ENCODE measurements at places on chromosomes 1 and 21. TPM values are rescaled to one million over a fixed set of nuclear protein-coding genes. Genes with fewer than 3 reads are reported as not detected.

- no peak overlapping the region for H3K4me3 ChIP-seq
- peak overlapping the region; percentile 85 for H3K27ac ChIP-seq
- peaks cover 54% of the 10 kb centered on the region for H3K4me1 ChIP-seq
- peaks cover 8% of the 10 kb centered on the region for H3K36me3 ChIP-seq
- no peaks in the 10 kb centered on the region for H3K27me3 ChIP-seq
Observed at GRCh38 chr1:25568834-25569596, 25.6 kb downstream of the LDLRAP1 start.

DNA sequence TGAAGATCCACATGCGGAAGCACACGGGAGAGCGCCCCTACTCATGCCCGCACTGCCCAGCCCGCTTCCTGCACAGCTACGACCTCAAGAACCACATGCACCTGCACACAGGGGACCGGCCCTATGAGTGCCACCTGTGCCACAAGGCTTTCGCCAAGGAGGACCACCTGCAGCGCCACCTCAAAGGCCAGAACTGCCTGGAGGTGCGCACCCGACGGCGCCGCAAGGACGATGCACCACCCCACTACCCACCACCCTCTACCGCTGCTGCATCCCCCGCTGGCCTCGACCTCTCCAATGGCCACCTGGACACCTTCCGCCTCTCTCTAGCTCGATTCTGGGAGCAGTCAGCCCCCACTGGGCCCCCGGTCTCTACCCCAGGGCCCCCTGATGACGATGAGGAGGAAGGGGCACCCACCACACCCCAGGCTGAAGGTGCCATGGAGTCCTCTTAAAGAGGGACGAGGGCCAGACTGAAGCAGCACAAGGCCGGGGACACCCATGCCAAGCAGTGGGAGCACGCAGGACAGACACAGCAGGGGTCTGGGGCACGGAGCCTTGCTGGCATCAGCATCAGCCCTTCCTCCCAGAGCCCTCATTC is 13.7 kb downstream of the ZBTB7B start:
- no peak overlapping the region for H3K4me3 ChIP-seq
- DNase-seq = no peak
- peaks cover 75% of the 10 kb centered on the region for H3K4me1 ChIP-seq

- no peaks in the 10 kb centered on the region for H3K27me3 ChIP-seq
- H3K36me3 ChIP-seq = no peaks in the 10 kb centered on the region
- H3K27ac ChIP-seq = no peak overlapping the region
- no peaks in the 10 kb centered on the region for H3K4me1 ChIP-seq
- no peak for DNase-seq
- H3K4me3 ChIP-seq = no peak overlapping the region
Observed at GRCh38 chr1:79259390-79260336, 253.1 kb upstream of the ADGRL4 start.

DNA sequence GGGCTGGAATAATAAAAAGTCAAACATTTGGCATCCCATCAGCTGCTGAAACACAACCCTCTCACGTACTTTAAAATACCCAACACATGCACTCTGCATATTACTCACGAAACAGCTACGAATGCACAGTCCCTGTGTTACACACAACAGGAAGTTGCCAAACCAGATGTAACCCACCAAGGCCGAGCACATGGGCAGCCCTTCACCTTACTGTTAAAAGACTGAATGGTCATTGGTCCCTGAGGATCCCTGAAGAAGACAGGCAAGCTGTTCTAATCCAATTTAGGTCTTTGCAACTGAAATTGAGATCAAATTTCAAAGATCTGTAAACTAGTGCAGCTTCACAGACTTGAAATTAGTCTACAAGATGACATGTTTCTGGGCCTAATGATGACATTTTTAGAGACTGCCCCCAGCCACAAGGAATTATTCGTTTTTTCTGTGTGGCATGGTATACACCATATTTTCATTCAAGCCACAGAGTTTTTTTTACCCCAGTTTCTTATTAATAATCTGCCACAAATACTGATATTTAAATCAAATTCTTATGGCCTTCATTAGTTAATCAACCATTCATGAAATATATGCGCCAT is 25.6 kb upstream of the IER5 start:
- H3K27me3 ChIP-seq = no peaks in the 10 kb centered on the region
- H3K4me3 ChIP-seq = no peak overlapping the region
- H3K4me1 ChIP-seq = no peaks in the 10 kb centered on the region
- no peak for DNase-seq
- no peak overlapping the region for H3K27ac ChIP-seq

GRCh38 chr1:65265651-65266351 is 43.5 kb upstream of the DNAJC6 start:
- H3K4me1 ChIP-seq = peaks cover 18% of the 10 kb centered on the region
- H3K27ac ChIP-seq = no peak overlapping the region
- no peak for DNase-seq
- no peaks in the 10 kb centered on the region for H3K27me3 ChIP-seq
- H3K4me3 ChIP-seq = peak overlapping the region; percentile 49
- no peaks in the 10 kb centered on the region for H3K36me3 ChIP-seq

DNA sequence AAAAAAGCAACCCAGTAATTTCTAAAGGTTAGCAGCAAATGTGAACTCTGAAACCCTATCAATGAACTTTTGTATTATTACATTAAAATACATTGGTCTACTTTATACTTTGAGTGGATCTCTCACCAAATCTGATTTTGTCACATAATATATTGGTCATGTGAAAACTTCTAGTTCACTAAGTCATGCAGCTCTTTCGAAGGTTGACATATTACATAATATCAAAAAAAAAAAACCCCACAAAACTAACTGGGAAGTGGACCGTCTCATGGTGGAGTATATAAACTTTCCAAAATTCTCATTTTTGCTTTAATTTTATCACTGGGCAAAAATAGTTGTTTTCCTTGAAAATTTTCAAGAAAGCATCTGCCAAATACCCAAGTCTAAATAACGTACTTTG is 50.4 kb downstream of the GATAD2B start:
- DNase-seq = no peak
- peaks cover 25% of the 10 kb centered on the region for H3K4me1 ChIP-seq
- H3K27ac ChIP-seq = no peak overlapping the region
- no peaks in the 10 kb centered on the region for H3K36me3 ChIP-seq
- H3K27me3 ChIP-seq = no peaks in the 10 kb centered on the region

Gene S100A9
- 4,658 TPM for total RNA-seq

DNA sequence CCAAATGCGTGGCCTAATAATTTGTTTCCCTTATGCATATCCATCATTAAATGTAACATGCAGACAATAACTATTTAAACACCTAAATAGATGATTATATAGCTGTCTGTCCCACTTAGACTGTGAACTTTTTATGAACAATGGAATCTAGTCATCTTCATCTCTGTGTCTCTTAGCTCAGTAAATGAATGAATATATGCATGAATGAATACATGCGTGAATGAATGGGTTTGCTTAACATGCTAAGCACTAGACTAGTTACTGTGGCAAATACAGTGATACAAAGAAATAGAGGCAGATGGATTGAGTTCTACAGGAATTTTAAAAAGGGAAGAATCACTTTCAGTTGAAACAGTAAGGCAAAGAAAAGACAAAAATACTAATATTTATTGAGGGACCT is 232.0 kb downstream of the FGGY start:
- no peak for DNase-seq
- no peak overlapping the region for H3K4me3 ChIP-seq
- no peak overlapping the region for H3K27ac ChIP-seq
- no peaks in the 10 kb centered on the region for H3K27me3 ChIP-seq
- H3K4me1 ChIP-seq = no peaks in the 10 kb centered on the region
- no peaks in the 10 kb centered on the region for H3K36me3 ChIP-seq

Gene OLFML2B
- 12.8 TPM for total RNA-seq

Gene DCDC2B
- total RNA-seq = not detected

- no peaks in the 10 kb centered on the region for H3K4me1 ChIP-seq
- no peaks in the 10 kb centered on the region for H3K27me3 ChIP-seq
Observed at GRCh38 chr1:162191396-162192305, 122.2 kb downstream of the NOS1AP start.

DNA sequence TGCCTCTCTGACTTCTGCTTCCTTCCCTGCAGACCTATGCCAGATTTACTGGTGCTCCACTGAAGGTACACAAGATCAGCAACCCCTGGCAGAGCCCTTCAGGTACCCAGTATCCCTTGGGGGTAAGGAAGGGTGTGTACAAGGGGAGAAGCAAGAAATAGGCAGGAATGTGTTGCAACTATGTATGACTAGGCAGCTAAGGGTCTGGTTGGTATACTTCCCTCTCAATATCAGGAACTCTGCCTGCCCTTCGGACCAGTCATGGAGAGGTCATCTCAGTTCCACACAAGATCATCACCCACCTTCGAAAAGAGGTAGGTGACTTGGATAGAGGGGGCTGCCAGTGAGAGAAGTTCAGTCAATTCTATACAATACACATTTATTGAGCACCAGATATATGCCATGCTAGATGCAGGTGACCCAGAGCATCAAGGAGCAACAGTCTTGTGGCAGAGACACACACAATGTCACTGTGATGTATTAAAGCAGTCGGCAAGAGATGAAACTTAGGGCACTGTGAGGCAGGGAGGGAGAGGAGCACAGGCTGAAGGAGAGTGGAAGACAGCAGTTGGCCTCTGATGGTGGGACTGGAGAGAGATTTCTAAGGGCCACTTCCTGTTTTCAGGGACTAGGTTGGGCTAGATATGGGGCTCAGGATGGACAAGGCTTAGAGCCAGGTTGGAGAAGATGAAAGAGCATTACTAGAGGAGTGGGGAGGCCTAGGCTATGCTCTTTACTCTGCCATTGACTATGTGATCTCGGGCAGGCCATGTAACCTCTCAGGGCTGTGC is 2.0 kb downstream of the MTX1 start:
- H3K27me3 ChIP-seq = no peaks in the 10 kb centered on the region
- no peak overlapping the region for H3K27ac ChIP-seq
- DNase-seq = no peak
- H3K36me3 ChIP-seq = no peaks in the 10 kb centered on the region

Gene SCP2
- total RNA-seq = 61.9 TPM

All from vagina (tissue), 2 donors.